AG20443 (cell line): ENCODE measurements at places on chromosomes 16 and 17.

GRCh38 chr17:18027280-18027679 is 11.7 kb downstream of the ATPAF2 start:
- no peak for DNase-seq

GRCh38 chr17:39972271-39972670 is 8.3 kb upstream of the PSMD3 start:
- DNase-seq = no peak

- DNase-seq = no peak
Observed at GRCh38 chr17:79509008-79509407, 101.8 kb downstream of the RBFOX3 start.

- DNase-seq = no peak
Observed at GRCh38 chr16:53894686-53895085, 190.7 kb downstream of the FTO start.

DNA sequence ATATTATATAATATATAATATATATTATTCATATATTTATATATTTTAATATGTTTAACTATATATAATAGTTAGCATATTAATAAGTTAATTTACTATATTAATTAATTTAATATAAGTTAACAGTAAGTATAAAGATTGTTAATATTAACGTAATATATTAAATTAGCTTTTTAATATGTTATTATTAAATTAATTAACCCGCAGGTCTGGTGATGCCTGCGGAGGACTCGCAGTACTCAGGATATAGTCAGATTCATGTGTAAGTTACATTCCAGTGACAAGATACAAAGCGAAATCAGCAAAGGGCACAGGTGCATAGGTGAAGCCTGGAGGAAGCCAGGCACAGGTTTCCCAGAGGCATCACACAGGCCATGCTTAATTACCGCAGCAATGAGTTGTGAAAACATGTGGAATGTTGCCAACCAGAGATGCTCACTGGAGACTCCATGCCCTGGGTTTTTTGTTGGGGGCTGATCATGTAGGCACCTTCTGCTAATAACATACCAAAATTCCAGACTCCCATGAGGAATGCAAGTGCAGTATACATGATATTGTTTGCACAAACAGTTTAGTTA is 130.4 kb upstream of the MPHOSPH6 start:
- no peak for DNase-seq

DNA sequence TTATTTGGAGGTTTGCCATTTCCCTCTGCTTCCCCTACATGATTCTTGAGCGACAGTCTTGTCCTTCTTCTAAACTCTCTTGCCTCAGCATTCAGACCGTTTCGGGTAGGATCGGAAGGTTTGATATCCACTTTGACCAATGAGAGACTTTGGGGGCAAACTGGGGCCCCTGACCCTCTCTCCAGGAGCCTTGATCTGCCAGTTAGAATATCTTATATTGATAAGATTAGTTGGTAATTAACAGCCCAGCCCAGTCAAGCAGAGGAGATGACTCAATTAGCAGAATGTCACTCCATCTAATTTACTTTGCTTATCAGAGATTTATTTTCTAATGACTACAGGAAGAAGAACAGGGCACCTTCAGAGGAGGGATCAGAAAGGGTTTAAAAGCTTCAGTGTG is 532.8 kb downstream of the XYLT1 start:
- DNase-seq = no peak

GRCh38 chr16:2088759-2089358 is 41.1 kb downstream of the TSC2 start:
- no peak for DNase-seq

- DNase-seq = peak; percentile 69
Observed at GRCh38 chr16:74700438-74701225, at the start of gene MLKL. TSS of gene MLKL (minus strand) at chr16:74700862. CDS start at chr16:74695757, 5,105 bp downstream.

DNA sequence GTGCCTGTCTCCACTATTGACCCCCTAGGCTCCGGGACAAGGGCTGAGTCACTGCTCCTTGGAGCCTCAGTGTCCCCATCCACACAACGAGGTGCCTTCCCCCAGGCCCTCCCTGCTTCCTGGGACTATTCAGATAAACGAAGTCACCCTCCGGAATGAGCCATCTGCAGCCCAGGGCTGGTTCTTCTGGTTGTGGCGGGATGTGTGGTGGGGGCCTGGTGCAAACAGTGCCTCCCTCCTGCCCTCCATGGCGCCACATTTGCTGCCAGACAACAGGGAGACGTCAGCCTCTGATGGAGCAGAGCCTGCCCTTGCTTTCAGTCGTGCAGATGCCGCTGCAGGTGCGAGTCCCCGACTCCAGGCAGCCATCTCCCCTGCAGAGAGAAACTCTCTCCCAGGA is 5.1 kb upstream of the KRT16 start:
- no peak for DNase-seq

GRCh38 chr17:59671386-59671785 is 35.8 kb downstream of the PTRH2 start:
- no peak for DNase-seq

DNA sequence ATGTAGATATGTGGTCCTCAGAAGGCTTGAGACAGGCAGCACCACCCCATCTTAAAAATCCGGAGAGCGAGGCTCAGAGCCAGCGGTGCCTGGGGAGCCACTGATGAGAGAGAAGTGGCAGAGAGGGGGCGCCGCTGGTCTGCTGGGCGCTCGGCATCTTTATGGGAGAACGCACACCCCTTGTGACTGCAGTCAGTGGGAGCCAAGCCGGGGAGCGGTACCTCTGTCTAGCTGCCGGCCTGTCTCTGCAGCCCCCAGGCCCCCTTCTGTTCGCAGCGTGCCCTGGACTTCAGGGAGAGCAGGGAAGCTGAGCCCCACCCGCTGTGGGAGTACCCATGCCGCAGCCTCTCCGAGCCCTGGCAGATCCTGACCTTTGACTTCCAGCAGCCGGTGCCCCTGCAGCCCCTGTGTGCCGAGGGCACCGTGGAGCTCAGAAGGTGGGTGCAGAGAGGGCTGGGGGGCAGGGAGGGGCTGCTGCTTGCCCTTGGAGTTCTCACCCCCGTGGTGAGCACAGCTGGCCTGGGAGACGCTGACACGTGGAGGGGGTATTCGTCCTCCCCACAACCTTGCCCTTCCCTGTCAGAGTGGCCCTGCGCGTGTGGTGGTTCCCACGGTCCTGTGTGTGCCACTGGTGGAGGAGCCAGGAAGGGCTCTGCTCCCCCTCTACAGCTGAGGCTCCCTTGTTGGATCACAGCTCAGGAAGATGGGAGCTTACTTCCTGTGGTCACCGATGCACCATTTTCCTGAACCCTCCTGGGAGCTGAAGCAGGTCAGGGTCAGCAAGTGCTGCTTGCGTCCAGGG is 44.8 kb downstream of the PRMT7 start:
- DNase-seq = no peak

DNA sequence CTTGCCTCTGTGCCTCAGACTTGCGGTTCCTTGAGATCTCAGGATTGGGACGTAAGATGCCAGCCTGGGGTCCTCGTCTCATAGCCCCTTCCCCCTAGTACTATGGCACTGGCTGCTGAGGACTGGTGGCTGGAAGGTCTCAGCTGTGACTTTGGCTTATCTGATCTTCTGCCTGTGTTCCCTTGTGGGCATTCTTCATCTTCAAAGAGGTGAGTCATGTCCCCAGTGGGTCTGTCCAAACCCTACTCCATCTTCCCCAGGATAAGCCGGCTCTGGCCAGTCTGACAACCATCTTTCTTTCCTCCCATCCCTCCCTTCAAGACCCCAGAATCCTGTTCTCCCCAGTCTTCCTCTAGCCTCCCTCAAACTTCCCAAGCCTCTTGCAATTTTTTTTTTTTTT is 3.6 kb downstream of the CD19 start:
- DNase-seq = no peak

DNA sequence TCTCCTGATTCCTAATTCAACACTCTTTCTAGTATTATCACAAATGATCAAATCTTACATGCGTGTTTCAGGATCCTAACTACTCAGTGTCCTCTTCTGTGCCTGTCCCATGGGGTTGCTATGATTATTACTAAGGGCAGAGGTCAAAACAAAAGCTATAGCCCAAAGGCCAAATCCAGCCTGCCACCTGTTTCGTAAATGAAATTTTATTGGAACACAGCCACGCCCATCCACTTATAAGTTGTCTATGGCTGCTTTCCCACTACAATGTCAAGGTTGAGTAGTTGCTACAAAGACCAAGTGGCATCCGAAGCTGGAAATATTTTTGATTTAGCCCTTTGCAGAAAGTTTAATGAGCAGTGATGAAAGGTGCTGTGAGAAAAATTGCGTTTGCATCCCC is 336.6 kb downstream of the TMEM114 start:
- no peak for DNase-seq

GRCh38 chr17:68516732-68517131 is 4.5 kb downstream of the PRKAR1A start:
- no peak for DNase-seq

- no peak for DNase-seq
Observed at GRCh38 chr16:78405833-78406232, 306.4 kb downstream of the WWOX start.

- DNase-seq = no peak
Observed at GRCh38 chr17:70074956-70075355, at the start of gene KCNJ16. TSS of gene KCNJ16 (plus strand) at chr17:70075225. CDS start at chr17:70132088, 56,863 bp downstream.

DNA sequence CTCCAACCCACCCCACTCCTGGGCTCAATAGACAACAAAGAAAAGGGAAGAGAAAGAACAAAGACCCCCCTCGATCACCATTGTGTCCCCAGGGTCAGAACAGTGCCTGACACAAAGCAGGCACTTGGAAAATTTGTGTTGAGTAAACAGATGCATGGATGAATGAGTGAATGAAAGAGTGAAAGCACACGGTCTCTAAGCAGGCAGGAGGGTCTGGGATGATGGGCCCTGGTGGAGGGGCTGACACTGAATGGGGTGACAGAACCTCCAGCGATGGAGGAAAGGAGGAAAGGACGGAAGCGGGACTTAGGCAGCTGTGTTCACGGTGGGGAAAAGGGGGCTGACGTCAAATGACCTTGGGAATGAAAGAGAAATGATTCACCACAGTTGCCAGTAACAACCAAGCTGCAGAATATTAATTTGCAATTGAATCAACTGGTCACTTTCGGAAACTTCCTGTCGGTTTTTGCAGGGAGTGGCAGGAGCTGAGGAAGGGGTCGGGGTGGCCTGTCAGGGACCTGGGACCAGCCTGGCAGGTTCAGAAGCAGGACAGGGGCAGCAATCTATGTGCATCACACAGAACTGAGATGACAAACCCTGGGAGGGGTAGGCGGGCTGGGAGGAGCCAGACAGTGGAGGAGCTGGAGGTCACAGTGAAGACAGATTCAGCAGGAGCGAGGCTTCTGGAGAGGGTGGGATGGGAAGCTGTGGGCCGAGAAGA is 6.7 kb upstream of the GAST start:
- peak; percentile 60 for DNase-seq

DNA sequence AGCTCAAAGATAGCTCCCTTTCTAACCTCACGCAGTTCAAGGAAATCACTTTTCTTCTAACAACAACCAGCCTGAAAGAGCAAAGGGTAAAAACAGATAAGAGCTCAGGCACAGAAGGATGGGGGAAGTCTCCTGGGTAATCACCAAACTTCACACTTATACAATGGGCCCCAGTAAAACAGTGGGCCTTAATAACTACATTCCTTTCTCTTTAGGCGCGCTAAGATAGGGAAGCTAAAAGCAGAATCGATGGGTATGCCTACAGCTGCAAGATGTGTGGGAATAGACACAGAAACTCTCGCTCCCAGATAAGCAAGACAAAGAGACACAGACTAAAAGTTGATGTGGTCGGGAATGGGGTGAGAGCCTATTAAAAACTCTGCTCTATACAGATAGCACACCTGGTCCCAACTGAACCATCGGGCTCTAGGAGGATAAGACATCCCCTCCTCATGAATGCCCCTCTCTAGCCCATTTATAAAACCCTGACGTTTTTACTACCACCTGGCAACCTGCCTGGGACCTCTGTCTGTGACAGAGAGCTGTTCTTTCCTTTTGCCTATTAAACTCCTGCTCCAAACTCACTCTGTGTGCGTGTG is 826 bp downstream of the LYZL6 start:
- DNase-seq = no peak

DNA sequence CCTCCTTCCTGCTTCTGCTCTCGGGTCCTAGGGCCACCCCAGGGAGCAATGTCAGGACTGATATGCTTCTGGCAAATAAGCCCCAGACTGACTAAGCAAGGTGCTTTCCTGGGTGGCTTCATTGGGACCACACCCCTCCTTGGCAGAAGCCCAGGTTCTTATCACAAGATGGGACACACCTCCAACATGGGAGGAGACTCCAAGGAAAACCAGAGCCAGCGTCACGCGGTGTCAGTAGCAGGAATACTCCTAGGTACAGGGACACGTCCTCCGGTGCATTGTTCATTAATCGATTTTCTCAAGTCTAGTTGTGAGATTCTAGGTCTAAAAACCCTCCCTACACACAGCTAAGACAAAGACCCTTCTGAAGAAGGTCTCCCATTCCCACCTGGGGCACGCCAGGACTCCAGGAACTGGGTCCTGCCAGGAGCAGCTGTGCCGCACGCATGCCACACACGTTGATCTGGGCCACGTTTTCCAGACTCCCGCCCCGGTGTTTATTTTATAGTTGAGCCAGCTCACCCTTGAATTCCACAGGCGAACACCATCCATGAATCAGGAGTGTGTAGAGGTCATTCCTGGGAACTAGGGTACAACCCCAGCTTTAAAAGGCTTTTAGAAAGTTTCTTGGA is 30.8 kb downstream of the FA2H start:
- DNase-seq = no peak

- peak; percentile 55 for DNase-seq
Observed at GRCh38 chr16:57185446-57185944, 344 bp downstream of the PSME3IP1 start.

DNA sequence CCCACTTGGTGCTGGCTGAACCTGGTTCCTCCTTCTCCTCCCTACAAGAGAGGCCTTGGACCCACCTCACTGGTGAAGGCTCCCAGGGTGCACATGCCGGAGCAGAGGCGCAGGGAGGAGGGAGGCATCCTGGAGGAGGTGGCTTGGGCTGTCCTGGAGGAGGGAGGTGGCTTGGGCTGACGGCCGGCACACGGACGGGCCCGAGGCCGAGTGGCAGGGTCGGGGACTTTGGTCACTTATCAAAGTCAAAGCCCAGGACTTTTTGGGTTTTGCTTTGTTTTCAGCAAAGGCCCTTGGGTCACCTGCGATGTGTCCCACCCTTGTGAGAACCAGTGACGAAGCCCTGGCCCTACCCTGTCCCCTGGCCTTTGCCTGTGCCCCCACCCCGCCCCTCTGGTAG is 28.5 kb downstream of the ENDOV start:
- no peak for DNase-seq

DNA sequence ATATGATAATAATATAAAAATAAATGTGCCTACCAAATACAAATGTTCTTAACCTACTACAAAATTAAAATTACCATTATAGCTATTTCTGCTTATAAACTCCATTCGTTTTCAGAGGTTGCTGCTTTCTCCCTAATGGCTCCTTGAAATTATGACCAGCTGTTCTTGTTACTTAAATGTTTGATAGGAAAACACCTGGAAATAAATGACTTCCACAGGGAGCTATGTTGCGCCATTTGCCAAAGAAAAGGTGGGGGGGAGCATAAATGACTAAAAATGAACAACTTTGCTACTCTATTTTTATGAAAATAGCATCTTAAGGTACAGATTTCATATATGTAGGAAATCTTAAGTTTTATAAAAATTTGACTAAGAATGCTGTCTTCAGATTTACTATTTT is 157.5 kb upstream of the MON1B start:
- DNase-seq = no peak
